ENCODE measurements at places on chromosomes 2 and 18. TPM values are rescaled to one million over a fixed set of nuclear protein-coding genes. Genes with fewer than 3 reads are reported as not detected.

The CDK5R2 gene
- total RNA-seq: not detected

- H3K4me3 ChIP-seq: no peak overlapping the region
- no peak overlapping the region for H3K27ac ChIP-seq
- DNase-seq: no peak
These were observed 147.0 kb downstream of the PPP1R1C start for GRCh38 chr2:182132605-182133004.

- H3K4me3 ChIP-seq: no peak overlapping the region
- DNase-seq: no peak
- no peak overlapping the region for H3K27ac ChIP-seq
- H3K36me3 ChIP-seq: peaks cover 9% of the 10 kb centered on the region
- peaks cover 7% of the 10 kb centered on the region for H3K4me1 ChIP-seq
These were observed 17.1 kb downstream of the ODC1 start for GRCh38 chr2:10430886-10431622.

DNA sequence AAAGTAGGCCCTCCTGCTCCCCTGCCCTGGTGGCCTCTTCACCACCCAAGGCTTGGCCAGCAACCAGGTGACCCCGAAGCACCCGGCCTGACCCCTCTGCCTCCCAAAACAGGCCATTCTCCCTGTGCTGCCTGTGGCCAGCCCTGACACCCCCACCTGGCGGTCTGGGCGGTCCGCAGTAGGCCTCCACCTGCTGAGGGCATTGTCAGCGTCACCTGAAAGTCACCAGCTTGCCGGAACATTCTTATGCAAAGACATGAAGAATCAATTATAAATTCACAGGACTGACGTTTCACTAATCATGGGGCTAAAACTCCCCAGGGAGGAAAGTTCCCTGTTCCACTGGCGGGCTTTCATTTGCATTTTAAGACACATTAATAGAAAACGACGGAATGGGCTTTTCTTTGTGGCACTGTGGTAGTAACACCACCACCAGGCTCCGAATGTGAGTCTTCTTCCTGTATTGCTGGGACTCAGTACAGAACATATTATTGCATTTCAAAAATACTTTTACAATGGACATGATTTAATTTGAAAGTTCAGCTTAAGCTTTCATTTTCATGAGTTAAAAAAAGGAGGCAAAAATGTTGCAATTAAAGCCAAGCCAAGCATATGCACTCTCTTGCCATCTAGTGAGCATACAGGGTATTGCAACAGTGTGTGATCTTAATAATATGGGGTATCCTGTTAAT, 57.4 kb downstream of the ADI1 start:
- no peak overlapping the region for H3K4me3 ChIP-seq
- peaks cover 13% of the 10 kb centered on the region for H3K4me1 ChIP-seq
- peak; percentile 66 for DNase-seq
- H3K36me3 ChIP-seq: peaks cover 10% of the 10 kb centered on the region

- no peak overlapping the region for H3K4me3 ChIP-seq
- no peaks in the 10 kb centered on the region for H3K36me3 ChIP-seq
- H3K27me3 ChIP-seq: no peaks in the 10 kb centered on the region
- peak; percentile 29 for DNase-seq
- H3K4me1 ChIP-seq: no peaks in the 10 kb centered on the region
- no peak overlapping the region for H3K27ac ChIP-seq
These were observed 97.9 kb upstream of the NOL4 start for GRCh38 chr18:34322365-34323289.

- peaks cover under 1% of the 10 kb centered on the region for H3K36me3 ChIP-seq
- DNase-seq: no peak
- H3K4me3 ChIP-seq: no peak overlapping the region
- no peaks in the 10 kb centered on the region for H3K4me1 ChIP-seq
- no peak overlapping the region for H3K27ac ChIP-seq
These were observed 127.8 kb downstream of the CTIF start for GRCh38 chr18:48666613-48667012.

DNA sequence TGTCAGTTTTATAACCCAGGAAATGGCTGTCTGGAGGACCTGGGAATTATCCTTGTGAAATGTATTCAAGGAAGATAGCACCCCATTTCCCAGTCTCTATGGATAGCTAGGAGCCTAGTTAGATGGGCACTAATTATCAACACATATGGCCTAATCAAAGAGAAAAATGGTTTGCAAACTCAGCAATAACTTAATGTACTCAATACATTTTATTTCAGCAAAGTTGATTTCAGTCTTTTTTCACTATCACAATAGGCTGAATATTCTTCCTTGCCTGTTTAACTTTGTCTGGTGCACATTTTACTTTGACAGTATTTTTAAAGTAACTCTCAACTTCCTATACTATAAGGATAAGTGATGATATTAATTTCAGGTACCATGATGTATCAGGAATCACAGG, 756.3 kb downstream of the CCDC85A start:
- DNase-seq: no peak
- no peaks in the 10 kb centered on the region for H3K4me1 ChIP-seq
- no peak overlapping the region for H3K4me3 ChIP-seq
- no peaks in the 10 kb centered on the region for H3K27me3 ChIP-seq
- H3K36me3 ChIP-seq: no peaks in the 10 kb centered on the region

The SLC30A3 gene
- total RNA-seq: 0.67 TPM

GRCh38 chr2:3972377-3972776, 269.0 kb downstream of the DCDC2C start:
- no peak overlapping the region for H3K27ac ChIP-seq
- DNase-seq: no peak

DNA sequence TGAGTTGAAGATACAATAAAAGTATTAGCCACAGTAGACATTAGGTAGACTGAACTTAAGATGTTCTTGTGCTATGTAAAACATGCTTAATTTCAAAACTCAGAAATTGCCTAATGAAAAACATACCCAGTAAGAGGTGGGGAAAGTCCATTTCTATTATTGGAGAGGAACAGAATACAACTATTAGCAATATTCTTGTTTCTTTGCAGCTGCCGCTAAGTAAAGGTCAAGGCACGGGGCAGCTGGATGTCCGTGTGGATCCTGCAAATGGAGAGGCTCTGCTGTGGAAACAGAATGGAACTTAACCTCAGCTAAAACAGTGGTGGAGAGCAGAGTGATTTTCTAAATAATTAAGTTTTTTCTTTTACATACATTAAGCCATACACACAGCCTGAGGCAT, 139.2 kb upstream of the ARHGAP28 start:
- no peak overlapping the region for H3K27ac ChIP-seq
- no peak for DNase-seq
- no peaks in the 10 kb centered on the region for H3K4me1 ChIP-seq
- no peaks in the 10 kb centered on the region for H3K27me3 ChIP-seq

The KIAA2012 gene
- total RNA-seq: not detected

DNA sequence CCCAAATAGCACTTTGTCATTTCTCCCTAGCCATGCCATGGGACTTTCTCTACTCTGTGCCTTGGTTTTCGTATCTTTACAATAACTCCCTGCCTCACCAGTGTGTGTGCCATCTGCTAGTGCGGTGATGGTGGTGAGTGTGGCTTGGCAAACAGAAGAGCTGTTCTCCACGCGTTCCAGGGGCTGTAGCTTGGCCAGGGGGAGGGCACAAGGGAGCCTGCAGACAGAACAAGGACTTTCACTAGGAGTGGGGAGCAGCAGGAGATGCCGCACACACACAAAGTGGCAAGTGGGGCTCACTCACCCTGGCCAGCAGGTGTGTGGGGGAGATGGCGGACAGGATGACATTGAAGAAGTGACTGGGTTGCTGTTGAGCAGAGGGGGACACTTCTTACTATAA, 196.9 kb downstream of the HAUS1 start:
- H3K36me3 ChIP-seq: no peaks in the 10 kb centered on the region
- H3K4me3 ChIP-seq: no peak overlapping the region

- no peak overlapping the region for H3K4me3 ChIP-seq
- H3K4me1 ChIP-seq: peaks cover under 1% of the 10 kb centered on the region
- peaks cover 5% of the 10 kb centered on the region for H3K27me3 ChIP-seq
- H3K36me3 ChIP-seq: no peaks in the 10 kb centered on the region
These were observed 316.4 kb downstream of the DSEL start for GRCh38 chr18:67199993-67200617.

DNA sequence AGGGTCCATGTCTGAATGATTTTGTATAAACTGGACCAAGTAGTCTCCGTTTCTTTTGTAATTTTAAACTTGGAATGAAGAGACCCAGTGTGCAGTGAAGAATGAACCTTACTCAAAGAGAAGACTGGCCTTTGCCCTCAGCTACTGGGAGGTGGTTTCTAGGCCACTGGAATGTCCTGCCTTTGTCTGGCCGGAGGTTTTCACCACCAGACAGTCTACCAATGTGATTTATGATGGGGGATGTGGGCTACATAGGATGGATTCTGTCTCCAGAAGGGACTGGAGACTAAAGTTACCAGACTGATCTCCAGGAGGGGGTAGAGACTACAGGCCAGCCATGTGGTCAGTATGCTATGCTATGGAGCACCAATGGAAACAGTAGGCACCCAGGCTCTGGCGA, 42.8 kb upstream of the RAB31 start:
- H3K4me1 ChIP-seq: no peaks in the 10 kb centered on the region
- H3K4me3 ChIP-seq: no peak overlapping the region
- H3K27ac ChIP-seq: no peak overlapping the region
- DNase-seq: no peak
- H3K27me3 ChIP-seq: no peaks in the 10 kb centered on the region

GRCh38 chr18:3246635-3247239, 864 bp upstream of the MYL12A start:
- no peaks in the 10 kb centered on the region for H3K27me3 ChIP-seq
- peak overlapping the region; percentile 92 for H3K27ac ChIP-seq
- H3K36me3 ChIP-seq: peaks cover 17% of the 10 kb centered on the region
- H3K4me1 ChIP-seq: peaks cover 29% of the 10 kb centered on the region

The PPIG gene
- total RNA-seq: 53.4 TPM

DNA sequence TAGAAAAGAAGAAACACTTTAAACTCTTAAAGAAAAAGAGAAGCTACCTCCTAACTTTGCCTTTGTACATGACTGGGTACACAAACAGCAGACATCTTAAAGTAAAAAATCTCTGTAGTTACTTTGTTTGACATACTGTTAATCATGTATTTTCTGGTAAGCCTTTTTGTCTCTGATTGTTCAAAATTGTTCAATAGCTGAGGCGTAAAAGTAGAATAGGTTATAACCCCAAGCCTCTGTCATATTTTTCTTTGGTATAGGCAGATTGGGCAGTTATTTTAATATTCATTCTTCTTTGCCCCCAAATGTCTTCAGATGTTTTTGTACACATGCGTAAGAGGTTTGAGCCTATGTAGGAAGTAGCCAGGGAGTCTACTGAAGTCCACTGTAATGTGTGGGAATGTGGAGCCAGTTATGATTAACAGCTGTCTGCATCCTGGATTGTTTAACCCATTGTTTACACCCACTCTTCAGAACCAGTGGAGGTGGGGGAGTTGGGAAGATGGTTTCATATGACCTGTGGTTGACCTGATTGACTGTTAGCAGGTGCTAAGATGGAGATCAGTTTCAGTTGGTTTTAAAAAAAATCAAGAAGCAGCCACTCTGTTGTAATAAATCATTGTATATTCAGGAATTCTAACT, 150.5 kb downstream of the TANC1 start:
- peaks cover 8% of the 10 kb centered on the region for H3K4me1 ChIP-seq
- no peaks in the 10 kb centered on the region for H3K27me3 ChIP-seq
- no peak overlapping the region for H3K4me3 ChIP-seq
- no peak for DNase-seq
- H3K27ac ChIP-seq: no peak overlapping the region

The ZNF513 gene
- 4.9 TPM for total RNA-seq

The SCN1A gene
- not detected for total RNA-seq

The RAB27B gene
- not detected for total RNA-seq

The SGPP2 gene
- total RNA-seq: 7.0 TPM

- no peaks in the 10 kb centered on the region for H3K27me3 ChIP-seq
- peaks cover 4% of the 10 kb centered on the region for H3K4me1 ChIP-seq
- no peak overlapping the region for H3K27ac ChIP-seq
These were observed 8.6 kb downstream of the RBFA start for GRCh38 chr18:80042785-80043184.

DNA sequence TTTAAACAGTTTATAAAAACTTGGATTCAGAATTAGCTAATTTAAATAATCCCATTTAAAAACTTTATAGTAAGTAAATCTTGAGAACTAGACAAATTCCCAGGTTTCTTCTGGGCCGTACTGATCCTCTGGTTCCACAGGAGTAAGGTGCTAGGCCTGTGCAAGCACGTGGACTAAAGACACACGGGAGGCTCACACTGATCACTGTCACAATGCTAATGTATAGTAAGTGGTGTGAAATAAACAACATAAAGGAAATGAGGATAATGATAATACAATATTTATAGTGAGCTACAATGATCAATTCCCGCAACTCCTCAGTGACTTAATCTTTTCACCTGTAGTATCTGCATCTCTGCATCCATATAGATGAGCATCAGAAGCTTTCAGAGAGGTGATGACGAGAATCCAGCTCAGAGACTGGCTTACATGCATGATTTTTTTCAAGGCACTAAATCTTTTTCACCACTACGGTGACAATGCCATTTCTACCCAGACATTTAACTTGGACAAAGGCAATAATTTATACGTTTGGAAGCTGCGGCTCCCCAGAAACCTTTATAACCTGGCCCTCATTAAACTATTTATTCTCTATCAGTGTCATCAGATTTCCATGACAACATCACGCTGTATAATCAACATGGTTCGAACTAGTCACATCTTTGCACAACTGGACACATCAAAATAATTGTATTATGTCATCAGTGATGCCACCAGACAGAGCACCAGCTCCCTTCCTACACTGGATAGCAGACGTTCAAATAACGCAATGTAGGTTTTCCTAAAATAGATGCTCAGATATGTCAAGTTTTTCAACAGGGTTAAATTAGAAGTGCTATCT, 196.2 kb downstream of the ZNF385B start:
- no peak overlapping the region for H3K4me3 ChIP-seq
- no peak for DNase-seq
- no peak overlapping the region for H3K27ac ChIP-seq
- no peaks in the 10 kb centered on the region for H3K36me3 ChIP-seq
- H3K4me1 ChIP-seq: no peaks in the 10 kb centered on the region
- peaks cover 5% of the 10 kb centered on the region for H3K27me3 ChIP-seq

- no peak for DNase-seq
- H3K27ac ChIP-seq: no peak overlapping the region
- H3K4me1 ChIP-seq: no peaks in the 10 kb centered on the region
- H3K4me3 ChIP-seq: no peak overlapping the region
These were observed 90.5 kb upstream of the MYO3B start for GRCh38 chr2:170087413-170087793.

The NTSR2 gene
- not detected for total RNA-seq

The NAT8 gene
- not detected for total RNA-seq

The UGT1A10 gene
- not detected for total RNA-seq

GRCh38 chr2:29502460-29502911, 387.3 kb downstream of the CLIP4 start:
- H3K36me3 ChIP-seq: no peaks in the 10 kb centered on the region
- H3K27me3 ChIP-seq: peaks cover 14% of the 10 kb centered on the region
- no peak overlapping the region for H3K27ac ChIP-seq

The POTEE gene
- 0.45 TPM for total RNA-seq

The RAB17 gene
- not detected for total RNA-seq

The FBLN7 gene
- total RNA-seq: 34.5 TPM

The SPP2 gene
- total RNA-seq: not detected

The DNAJC5G gene
- not detected for total RNA-seq

GRCh38 chr2:223870840-223871611, 33.6 kb upstream of the AP1S3 start:
- no peak overlapping the region for H3K4me3 ChIP-seq
- peaks cover 7% of the 10 kb centered on the region for H3K4me1 ChIP-seq
- no peak for DNase-seq
- H3K27ac ChIP-seq: no peak overlapping the region
- no peaks in the 10 kb centered on the region for H3K27me3 ChIP-seq

The RAB10 gene
- total RNA-seq: 93.0 TPM

The IL1R1 gene
- 6.7 TPM for total RNA-seq

The TSPYL6 gene
- total RNA-seq: not detected
